Osteoblast (primary cell): ENCODE measurements at places on chromosomes 16 and 17. TPM values are rescaled to one million over a fixed set of nuclear protein-coding genes. Genes with fewer than 3 reads are reported as not detected.
A peak's percentile ranks its signal among the peaks of the same experiment; 100 is the strongest.

ATP2A1 gene
- total RNA-seq, result 0.29 and 0.36 TPM in 2 replicates

CDH5 gene
- total RNA-seq, result 0.72 and 1.8 TPM in 2 replicates

ABCA6 gene
- total RNA-seq, result 30.4 and 31.8 TPM in 2 replicates

KLHL10 gene
- total RNA-seq, result 0.36 and 0.59 TPM in 2 replicates

DNA sequence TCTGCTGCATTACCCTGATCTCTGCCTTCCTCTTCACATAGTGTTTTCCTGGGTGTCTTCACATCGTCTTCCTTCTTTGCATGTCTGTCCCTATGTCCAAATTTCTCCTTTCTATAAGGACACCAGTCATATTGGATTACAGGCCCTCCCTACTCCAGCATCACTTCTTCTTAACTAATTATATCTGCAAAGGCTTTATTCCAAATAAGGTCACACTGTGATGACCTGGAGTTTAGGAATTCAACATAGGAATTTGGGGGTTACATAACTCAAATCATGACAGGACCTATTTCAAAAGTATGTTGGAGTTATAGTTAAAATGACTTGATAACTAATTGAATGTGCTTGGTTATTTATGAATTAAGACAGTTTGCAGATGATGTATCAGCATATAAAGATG is 490.5 kb upstream of the ERCC4 start:
- no peaks in the 10 kb centered on the region for H3K27me3 ChIP-seq
- DNase-seq, result no peak
- no peaks in the 10 kb centered on the region for H3K36me3 ChIP-seq
- no peak overlapping the region for H3K27ac ChIP-seq
- no peak overlapping the region for H3K4me3 ChIP-seq
- H3K4me1 ChIP-seq, result no peaks in the 10 kb centered on the region

- H3K27me3 ChIP-seq, result no peaks in the 10 kb centered on the region
- H3K4me1 ChIP-seq, result peaks cover 11% of the 10 kb centered on the region
- DNase-seq, result no peak
- H3K27ac ChIP-seq, result no peak overlapping the region
- H3K36me3 ChIP-seq, result peaks cover 17% of the 10 kb centered on the region
Observed at GRCh38 chr16:50213939-50214519, 52.3 kb upstream of the ADCY7 start.

DNA sequence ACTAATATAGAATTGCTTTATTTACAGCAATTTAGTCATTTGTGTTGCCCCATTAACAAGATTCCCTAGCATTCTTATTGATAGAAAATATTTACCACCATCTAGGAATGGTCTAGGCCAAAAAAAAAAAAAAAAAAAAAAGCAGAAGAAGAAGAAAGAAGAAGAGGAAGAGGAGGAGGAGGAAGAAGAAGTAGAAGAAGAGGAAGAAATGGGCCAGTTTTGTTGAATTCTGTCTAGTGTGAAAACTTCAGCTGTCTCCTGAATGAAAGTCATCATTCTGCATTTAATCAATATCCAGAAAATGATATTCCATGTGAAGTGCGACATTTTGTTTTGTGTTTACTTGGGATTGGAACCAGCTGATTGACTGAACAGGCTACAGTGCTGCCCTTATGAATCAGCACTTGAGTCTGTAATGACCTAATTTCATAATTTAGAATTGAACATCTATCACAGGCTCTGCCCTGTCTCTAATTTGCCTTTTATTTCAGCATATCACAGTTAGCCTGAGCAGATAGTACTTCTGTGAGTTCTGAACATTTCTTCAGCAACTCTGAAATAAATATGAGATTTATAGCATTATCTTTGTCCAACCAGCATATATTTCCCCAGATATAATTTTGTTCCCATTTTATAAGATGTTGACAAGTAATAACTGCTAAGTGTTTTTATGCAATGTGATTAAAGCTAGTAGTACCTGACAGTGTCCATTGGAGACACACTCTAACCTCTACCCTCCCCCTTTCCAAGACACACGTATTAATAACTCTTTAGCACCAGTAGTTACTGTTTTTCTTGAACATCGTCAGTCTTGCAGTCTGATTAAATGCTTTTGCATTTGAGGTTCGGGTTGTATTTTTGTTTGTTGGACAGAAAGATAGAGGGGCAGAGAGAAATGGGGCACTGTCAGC is 5.9 kb downstream of the ANKFN1 start:
- no peaks in the 10 kb centered on the region for H3K36me3 ChIP-seq
- no peak overlapping the region for H3K4me3 ChIP-seq

GRCh38 chr17:61369751-61370150 is 29.9 kb upstream of the TBX2 start:
- H3K27ac ChIP-seq, result no peak overlapping the region
- no peak overlapping the region for H3K4me3 ChIP-seq
- H3K4me1 ChIP-seq, result no peaks in the 10 kb centered on the region
- DNase-seq, result no peak
- no peaks in the 10 kb centered on the region for H3K36me3 ChIP-seq

DNA sequence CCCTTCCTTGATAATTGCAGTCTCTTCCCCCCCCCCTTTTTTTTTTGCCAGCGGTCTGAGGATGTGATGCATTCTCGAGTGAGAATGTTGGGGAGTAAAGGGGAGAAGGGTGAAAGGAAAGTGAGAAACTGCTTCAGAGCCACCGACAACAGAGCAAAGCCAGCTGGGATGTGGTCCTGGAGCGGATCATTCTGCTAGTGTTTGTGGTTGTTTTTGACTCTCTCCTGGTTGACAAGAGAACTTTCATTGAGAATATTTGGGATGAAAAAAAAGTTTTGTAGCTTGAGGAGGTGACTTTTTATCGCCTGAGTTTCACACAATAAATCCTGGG is 1.3 kb downstream of the NF1 start:
- DNase-seq, result no peak
- no peaks in the 10 kb centered on the region for H3K36me3 ChIP-seq
- H3K4me1 ChIP-seq, result peaks cover 23% of the 10 kb centered on the region
- peak overlapping the region; percentile 97 for H3K4me3 ChIP-seq
- H3K27ac ChIP-seq, result peak overlapping the region; percentile 73

- no peak overlapping the region for H3K4me3 ChIP-seq
- H3K27me3 ChIP-seq, result no peaks in the 10 kb centered on the region
- peak; percentile 17 for DNase-seq
- H3K36me3 ChIP-seq, result no peaks in the 10 kb centered on the region
- H3K4me1 ChIP-seq, result no peaks in the 10 kb centered on the region
Observed at GRCh38 chr16:86011532-86011931, 112.6 kb downstream of the IRF8 start.

DNA sequence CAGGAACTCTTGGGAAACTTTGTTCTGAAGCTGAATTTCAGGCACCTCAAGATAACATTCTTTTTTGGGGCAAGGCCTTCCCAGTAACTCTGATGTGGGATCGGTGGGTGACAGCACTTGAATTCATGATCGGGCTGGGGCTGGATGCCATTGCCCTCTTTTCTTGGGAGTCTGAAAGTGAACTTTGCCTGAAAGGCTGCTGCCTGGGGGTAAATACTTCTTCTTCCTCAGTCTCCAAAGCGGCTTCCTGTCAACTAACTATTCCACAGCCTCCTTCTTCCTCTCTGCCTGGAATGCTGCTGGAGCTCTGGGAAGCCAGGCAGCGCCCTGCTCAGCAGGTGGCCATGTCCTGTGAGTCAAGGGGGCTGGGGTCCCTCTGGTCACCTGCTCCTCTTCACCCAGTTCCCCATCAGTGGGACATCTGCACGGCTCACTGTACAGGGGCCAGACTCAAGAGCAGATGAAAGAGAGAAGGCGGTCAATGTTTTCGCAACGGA is 79.5 kb downstream of the WIPI1 start:
- H3K4me3 ChIP-seq, result no peak overlapping the region
- DNase-seq, result no peak
- peak overlapping the region; percentile 100 for H3K27ac ChIP-seq
- no peaks in the 10 kb centered on the region for H3K27me3 ChIP-seq
- H3K36me3 ChIP-seq, result no peaks in the 10 kb centered on the region
- peaks cover 50% of the 10 kb centered on the region for H3K4me1 ChIP-seq

DNA sequence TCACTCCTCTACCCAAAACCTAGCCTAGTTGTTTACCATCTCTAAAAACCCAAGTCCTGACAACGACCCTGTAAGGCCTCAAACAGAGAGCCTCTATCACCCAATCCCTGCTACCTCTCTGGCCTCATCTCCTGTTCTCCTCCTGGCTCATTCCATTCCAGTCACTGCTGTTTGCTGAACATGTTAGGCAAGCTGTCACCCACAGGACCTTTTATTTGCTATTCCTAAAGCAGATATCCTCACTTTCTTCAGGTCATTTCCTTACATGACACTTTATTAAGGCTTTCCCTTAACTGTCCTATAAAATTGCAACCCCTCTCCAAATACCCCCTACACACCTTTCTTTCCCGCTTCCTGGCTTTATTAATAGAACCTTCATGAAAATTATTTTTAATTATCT is 85.1 kb downstream of the KANSL1 start:
- H3K4me3 ChIP-seq, result no peak overlapping the region
- no peaks in the 10 kb centered on the region for H3K27me3 ChIP-seq
- peaks cover 2% of the 10 kb centered on the region for H3K4me1 ChIP-seq

DNA sequence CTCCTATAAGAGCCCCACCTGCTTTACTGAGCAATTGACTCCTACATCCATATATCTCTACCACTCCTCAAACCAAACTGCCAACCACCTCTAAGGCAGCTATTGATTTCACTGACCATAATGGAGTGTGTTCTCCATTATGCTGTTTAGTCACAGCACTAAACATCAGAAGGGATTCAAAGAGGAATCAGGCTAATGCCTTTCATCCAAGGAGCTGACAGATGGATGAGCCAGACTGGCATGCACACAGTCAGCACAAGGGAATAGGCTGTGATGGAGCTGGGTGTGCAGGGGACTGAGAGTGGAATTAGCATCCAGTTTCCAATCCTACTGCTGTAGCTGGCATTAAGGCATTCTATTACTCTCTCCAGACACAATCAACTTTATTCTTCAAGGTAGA is 88.7 kb upstream of the CCL2 start:
- no peak overlapping the region for H3K4me3 ChIP-seq
- H3K36me3 ChIP-seq, result no peaks in the 10 kb centered on the region
- no peak overlapping the region for H3K27ac ChIP-seq
- peaks cover 4% of the 10 kb centered on the region for H3K27me3 ChIP-seq

DNA sequence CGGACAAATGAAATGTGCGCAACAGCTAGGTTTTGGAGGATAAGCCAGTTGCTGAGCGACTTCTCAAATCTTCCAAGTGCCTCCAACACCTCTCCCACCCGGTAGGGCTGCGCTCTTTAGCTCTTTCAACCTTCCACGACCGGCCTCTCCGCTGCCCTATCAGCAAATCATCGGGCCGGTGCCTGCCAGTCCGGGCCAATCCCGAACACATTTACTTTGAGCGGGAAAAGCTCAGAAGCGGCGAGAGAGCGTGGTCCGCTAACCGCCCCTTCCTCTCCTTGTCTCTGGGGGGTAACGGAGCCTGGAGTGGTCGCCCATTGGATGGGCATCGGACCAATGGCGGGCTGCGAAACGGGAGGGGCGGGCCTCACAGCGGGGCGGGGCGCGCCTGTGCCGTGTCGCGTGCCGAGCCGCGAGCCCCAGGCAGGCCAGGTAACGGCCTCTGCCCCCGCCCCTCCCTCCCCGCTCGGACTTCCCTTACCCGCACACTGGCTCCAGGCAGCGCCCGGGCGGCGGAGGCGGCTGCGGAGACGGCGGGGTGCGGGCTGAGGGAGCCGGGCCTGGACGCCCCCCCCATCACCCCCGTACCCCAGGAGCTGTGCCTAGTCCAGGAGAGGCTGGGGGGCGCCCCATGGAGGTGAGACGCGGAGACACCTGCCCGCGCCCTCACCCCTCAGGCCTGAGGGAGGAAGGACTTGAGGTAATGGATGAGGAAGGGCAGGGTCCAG is at the start of gene MEIOC:
MEIOC (plus strand) TSS at position 486 of the 728 bp plus-strand sequence; CDS start at position 632, 146 bp downstream.
- peaks cover 31% of the 10 kb centered on the region for H3K27me3 ChIP-seq
- no peaks in the 10 kb centered on the region for H3K36me3 ChIP-seq
- no peaks in the 10 kb centered on the region for H3K4me1 ChIP-seq
- no peak within 1 kb of the TSS for H3K27ac ChIP-seq
- DNase-seq, result peak; percentile 84

DNA sequence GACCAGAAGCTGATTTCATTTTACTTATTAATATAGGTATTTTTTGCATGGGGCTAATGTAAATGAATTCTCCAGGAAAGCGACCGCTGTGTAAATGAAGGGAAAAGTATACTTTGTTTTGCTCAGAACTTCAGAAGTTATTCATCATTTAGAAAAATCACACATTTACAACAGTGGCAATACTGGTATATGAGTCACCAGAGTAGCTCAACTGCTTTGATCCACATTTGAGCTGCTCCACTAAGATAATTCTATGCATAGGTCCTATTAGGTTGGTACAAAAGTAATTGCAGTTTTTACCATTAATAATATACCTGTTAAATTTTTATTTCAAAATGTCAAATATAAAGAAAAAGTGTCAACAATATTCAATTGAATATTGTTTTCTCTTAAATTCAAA is 22.9 kb upstream of the DYNLRB2 start:
- H3K27me3 ChIP-seq, result peaks cover 12% of the 10 kb centered on the region
- no peak overlapping the region for H3K4me3 ChIP-seq
- no peak overlapping the region for H3K27ac ChIP-seq
- no peak for DNase-seq
- no peaks in the 10 kb centered on the region for H3K36me3 ChIP-seq
- H3K4me1 ChIP-seq, result no peaks in the 10 kb centered on the region

GRCh38 chr16:79164388-79164995 is 436.0 kb downstream of the MAF start:
- H3K4me1 ChIP-seq, result no peaks in the 10 kb centered on the region
- no peaks in the 10 kb centered on the region for H3K36me3 ChIP-seq
- H3K27me3 ChIP-seq, result no peaks in the 10 kb centered on the region

DNA sequence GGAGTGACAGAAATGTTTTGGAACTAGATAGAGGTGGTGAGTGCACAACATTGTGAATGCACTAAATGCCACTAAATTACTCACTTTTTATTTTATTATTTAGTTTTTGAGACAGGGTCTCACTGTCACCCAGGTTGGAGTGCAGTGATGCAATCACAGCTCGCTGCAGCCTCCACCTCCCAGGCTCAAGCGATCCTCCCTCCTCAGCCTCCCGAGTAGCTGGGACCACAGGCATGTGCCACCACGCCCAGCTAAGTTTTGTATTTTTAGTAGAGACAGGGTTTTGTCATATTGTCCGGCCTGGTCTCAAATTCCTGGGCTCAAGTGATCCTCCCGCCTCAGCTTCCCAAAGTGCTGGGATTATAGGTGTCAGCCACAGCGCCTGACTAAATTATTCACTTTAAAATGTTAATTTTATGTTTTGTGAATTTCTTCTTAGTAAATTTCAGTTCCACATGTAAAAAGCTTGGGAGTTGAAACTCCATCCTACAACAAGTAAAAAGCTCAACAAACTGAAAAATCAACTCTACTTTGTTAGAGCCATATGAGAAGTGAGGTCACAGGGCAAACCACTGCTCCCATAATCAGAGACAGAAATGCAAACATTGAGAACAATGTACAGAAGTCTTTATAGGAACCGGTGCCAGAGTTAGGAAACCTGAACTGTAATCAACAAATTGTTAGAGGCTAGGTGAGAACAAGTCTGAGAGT is 13.8 kb upstream of the SLC5A10 start:
- H3K27ac ChIP-seq, result no peak overlapping the region
- no peaks in the 10 kb centered on the region for H3K36me3 ChIP-seq
- DNase-seq, result no peak
- H3K4me3 ChIP-seq, result no peak overlapping the region
- no peaks in the 10 kb centered on the region for H3K4me1 ChIP-seq

GRCh38 chr17:16491131-16491702 is 776 bp downstream of the LRRC75A start:
- H3K4me3 ChIP-seq, result peak overlapping the region; percentile 66
- H3K4me1 ChIP-seq, result peaks cover 8% of the 10 kb centered on the region
- H3K36me3 ChIP-seq, result no peaks in the 10 kb centered on the region
- peak; percentile 76 for DNase-seq
- no peak overlapping the region for H3K27ac ChIP-seq
